ENCODE measurements at places on chromosomes 5 and 9.

DNA sequence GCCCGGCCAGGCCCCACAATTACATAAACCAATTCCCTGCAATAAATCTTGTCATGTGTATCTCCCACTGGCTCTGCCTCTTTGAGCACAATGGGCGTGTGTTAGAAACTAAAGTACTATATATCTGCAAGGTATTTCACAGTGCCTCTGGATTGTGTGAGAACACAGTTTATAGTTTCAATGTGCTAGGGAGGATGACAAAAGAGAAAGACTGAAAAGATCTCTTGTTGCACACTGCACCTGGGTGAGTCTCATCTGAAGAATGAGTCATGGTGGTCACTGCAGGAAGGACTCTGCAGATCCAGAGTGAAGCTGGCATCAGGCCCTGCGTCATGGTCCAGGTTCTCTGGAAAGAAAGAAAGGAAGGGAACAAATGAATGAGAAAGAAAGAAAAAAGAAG is 20.7 kb upstream of the CTSV start:
- no peak for DNase-seq

- no peak for DNase-seq
Observed at GRCh38 chr5:159241946-159242552, 21.0 kb upstream of the UBLCP1 start.

DNA sequence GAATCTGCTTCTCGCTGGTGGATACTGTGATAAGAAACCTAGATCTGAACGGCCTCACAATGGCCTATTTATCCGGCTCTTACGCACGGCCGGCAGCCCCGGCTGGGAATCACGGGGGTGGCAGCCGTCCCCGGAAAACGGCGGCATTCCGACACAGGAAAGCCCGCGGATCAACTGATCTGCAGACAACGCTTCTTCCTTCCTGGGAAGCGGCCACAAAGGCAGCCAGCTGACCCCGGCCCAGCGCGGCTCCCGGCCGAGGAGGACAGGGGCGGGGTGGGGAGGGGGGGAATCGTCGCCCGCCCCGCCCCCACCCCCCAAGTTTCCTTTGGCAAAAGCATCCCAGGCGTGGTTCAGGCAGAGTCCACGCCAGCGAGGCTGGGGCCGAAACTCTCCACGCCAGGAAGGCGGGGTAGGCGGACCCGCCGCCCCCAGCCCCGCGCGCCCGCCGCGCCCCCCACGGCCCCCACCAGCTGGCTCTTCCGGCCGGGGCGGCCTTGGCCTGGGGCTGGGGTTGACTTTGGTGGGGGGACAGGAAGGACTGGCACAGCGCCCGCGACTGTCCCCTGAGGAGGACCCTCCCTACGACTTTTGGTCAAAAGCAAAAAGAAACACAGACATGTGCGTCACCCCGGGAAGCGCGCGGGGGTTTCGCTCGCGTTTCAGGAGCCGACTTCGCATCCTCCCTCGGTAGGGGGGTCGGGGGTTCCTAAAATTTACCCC is 247.7 kb upstream of the ANKRD55 start:
- no peak for DNase-seq

DNA sequence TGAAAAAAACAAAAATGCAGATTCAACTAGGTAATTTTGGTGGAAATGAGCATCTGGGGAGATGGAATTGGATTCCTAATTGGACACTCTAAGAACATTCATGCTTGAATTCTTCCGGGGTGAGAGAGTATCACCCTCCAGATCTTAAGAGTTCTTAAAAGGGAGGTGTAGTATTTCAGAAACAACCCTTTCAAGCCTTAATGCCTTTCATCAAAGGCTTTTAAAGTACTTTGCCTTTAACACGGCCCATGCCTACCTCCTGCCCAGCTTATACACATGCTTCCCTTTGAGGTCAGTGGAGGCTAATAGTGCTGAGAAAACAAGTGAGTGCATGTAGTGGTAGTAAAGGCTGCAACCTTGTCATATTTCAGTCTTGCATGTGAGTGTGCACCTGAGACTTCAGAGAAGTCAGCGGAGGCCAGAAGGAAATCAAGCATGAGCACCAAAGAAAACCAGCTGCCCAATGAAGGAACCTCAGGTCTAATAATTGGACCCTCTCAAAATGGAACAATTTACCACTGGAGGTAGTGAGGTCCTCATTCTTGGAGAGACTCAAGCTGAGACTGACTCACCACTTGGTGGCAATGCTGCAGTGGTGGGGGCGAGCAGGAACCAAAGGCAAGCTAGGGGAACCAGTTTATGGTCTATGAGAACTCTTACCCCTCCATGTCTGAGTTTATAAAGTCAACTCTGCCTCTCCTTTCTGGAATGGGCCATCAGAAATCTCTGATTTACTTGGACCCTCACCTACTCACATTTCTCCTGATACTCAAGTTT is 98.4 kb upstream of the GDNF start:
- DNase-seq: no peak

GRCh38 chr5:160486573-160486972 is 64.9 kb downstream of the PTTG1 start:
- DNase-seq: no peak

DNA sequence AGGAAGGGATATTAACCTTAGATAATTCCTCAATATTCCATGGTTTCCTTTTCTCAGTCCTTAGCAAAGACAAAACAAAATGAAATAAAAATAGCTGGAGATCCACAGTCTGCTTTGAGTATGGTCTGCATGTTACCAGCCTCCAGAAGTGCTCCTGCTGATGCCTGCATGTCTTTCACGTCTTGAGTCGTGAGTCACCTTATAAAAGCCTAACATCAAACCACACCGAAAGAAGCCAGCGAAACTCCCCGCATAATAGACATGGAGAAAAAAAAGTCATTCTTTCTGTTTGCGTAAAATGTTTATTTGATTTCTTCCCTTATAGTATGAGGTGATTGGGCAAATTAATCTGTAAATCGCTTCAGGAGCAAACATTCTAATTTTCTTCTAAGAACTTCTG is 380.5 kb downstream of the SLCO4C1 start:
- no peak for DNase-seq

- DNase-seq: no peak
Observed at GRCh38 chr5:158392753-158393152, 533.8 kb upstream of the CLINT1 start.

All from common myeloid progenitor, CD34-positive (primary cell).